ENCODE measurements at places on chromosomes 7 and 10. TPM values are rescaled to one million over a fixed set of nuclear protein-coding genes. Genes with fewer than 3 reads are reported as not detected.

The HOXA2 gene
- not detected for total RNA-seq

DNA sequence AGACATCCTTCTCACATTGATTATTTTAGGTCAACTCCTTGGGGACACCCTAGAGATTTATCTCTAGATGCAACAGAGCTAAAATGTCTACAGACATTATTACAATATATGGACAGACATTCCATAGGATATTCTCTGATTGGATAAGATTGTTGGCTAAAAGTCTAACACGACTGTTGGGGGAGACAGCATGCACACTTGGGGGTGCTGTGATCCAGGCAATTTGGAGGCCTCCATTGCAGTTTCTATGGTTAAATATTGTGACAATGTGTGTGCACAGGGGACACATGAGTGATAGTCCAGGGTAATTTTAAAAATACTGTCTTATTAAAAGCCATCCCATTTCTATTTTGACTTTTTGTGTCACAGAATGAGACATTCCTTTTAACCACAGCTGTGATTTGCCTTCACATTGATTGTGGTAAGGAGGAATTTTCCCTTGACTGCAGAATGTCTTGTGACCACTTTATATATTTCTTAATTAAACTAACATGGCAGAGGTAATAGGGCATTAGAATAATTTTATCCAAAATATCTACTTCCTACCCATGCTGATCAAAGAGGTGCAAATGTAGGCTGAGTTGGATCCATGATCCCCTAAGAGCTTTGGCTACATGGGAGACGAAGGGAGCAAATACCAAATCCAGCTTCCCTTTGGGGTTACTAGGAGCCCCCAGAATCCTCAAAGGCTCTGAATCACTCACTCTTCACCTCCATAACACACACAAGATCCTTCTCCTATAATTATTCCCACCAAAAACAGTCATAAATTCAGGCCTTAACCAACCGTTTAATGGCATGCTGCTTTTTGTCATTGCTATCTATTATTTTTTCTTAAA is 7.3 kb downstream of the TFPI2 start:
- H3K27ac ChIP-seq = no peak overlapping the region
- H3K27me3 ChIP-seq = peaks cover 15% of the 10 kb centered on the region
- no peak overlapping the region for H3K4me3 ChIP-seq
- H3K4me1 ChIP-seq = no peaks in the 10 kb centered on the region
- DNase-seq = no peak
- no peaks in the 10 kb centered on the region for H3K36me3 ChIP-seq

GRCh38 chr10:83680470-83680891 is 458.8 kb upstream of the GHITM start:
- DNase-seq = no peak
- H3K4me1 ChIP-seq = no peaks in the 10 kb centered on the region
- no peaks in the 10 kb centered on the region for H3K36me3 ChIP-seq
- no peaks in the 10 kb centered on the region for H3K27me3 ChIP-seq
- H3K4me3 ChIP-seq = no peak overlapping the region
- no peak overlapping the region for H3K27ac ChIP-seq

DNA sequence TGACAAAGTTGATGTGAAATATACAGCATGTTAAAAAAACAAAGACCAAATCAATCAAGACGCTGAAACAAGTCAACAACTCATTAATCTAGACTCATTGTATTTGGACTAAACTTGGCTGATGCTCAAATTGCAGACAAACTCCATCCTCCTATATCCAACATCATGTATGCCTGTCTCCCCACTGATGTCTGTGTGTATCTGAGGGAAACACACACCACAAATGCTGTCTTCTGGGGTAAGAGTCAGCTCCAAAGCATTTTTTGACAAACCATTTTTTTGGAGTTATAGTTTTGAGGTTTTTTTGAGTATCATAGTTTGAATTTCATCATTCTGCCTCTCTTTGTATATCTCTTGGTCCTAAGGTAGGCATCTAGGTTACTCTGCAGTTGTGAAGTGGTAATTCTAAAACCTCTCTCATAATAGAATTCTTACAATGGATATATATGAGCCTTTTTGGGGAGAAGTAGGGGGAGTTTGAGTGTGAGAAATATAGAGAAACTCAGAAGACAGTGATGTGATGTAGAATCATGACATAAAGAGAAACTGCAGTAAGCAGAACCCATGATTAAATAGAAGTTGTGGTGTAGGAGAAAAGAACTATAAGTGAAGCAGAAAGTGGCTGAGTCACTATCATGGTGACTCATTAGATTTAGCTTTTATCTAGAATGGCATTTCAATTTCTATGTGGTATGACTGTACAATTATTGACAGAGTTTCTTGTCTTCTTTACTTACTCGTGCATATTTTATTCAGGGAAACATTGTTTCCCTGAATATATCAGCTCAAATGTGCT is 1531.1 kb upstream of the LRRTM3 start:
- H3K27me3 ChIP-seq = no peaks in the 10 kb centered on the region
- H3K36me3 ChIP-seq = no peaks in the 10 kb centered on the region
- DNase-seq = no peak
- no peak overlapping the region for H3K27ac ChIP-seq

The MYO3A gene
- total RNA-seq = 0.46 TPM

- no peaks in the 10 kb centered on the region for H3K27me3 ChIP-seq
- no peak for DNase-seq
- no peak overlapping the region for H3K27ac ChIP-seq
- H3K4me3 ChIP-seq = no peak overlapping the region
- no peaks in the 10 kb centered on the region for H3K36me3 ChIP-seq
- H3K4me1 ChIP-seq = peaks cover 41% of the 10 kb centered on the region
Observed at GRCh38 chr7:130418306-130418705, 22.5 kb downstream of the CEP41 start.

- peaks cover 5% of the 10 kb centered on the region for H3K4me1 ChIP-seq
- H3K36me3 ChIP-seq = no peaks in the 10 kb centered on the region
- no peak for DNase-seq
Observed at GRCh38 chr7:9945857-9946256, 1027.8 kb upstream of the PHF14 start.

DNA sequence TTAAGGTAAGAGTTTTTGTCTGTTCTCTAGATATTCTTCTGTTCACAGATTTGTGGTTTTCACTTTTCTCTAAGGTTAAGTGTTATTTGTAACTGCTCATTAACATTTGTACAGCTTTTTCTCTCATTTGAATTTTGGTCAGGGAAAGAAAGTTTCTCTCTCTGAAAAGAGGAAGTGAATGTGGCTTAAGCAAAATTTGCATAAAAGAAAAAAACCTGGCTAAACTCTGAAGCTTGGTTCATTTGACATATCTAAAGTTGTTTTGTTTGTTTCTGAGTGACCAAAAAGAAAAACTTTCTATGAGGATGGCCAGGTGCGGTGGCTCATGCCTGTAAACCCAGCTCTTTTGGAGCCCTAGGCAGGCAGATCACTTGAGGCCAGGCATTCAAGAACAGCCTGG is 22.0 kb upstream of the SLC26A4 start:
- no peak for DNase-seq
- no peaks in the 10 kb centered on the region for H3K4me1 ChIP-seq
- no peak overlapping the region for H3K27ac ChIP-seq
- H3K36me3 ChIP-seq = no peaks in the 10 kb centered on the region
- H3K4me3 ChIP-seq = no peak overlapping the region

DNA sequence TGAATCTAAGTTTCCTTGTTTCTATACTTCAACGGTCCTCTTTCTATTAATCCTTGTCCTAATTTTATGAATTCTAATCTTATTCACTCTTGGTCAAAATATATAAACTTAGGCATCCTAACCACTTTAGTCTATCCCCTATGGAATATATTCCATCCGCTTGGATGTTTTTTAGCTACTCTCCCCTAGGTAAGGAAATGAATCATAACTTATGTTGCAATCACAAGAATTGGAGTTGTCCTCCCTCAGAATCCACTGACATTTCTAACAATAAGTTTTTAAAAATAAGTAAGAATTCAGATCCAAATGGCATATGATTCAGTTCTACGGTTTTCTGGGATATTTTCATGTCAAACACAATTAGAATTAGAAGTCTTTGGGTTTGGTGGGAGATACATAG is 1081.6 kb downstream of the SORCS1 start:
- no peaks in the 10 kb centered on the region for H3K27me3 ChIP-seq
- no peak overlapping the region for H3K27ac ChIP-seq
- no peaks in the 10 kb centered on the region for H3K36me3 ChIP-seq
- no peak overlapping the region for H3K4me3 ChIP-seq
- no peak for DNase-seq

The COL26A1 gene
- total RNA-seq = 26.7 TPM
